Common myeloid progenitor, CD34-positive (primary cell): ENCODE measurements at places on chromosomes 4 and X.
A peak's percentile ranks its signal among the peaks of the same experiment; 100 is the strongest.

DNA sequence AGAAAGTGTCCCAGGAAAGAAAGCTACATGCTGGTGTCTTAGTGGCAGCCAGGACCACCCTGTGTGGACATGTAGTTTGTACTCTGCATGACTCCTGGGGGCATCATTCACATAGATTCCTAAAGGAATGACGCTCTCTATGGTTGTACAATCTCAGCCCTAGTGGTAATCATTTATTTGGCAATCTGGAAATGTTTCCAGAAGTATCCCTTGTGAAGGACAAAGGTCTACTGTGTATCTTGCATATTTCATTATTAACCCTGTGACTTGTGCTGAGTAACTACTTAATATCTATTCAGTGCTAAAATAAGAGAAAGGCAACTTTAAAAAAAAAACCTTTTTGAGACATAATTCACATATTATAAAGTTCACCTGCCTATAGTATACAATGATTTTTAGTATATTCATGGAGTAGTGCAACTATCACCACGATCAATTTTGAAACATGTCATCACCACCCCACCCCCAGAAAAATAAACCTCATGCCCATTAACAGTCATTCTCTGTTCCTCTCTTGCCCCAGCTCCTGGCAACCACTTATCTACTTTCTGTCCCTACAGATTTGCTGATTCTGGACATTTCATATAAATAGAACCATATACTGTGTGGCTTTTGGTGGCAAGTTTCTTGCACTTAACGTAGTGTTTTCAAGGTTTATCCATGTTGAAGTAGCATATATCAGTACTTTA lies 51.7 kb downstream of the SHROOM3 start:
- no peak for DNase-seq

DNA sequence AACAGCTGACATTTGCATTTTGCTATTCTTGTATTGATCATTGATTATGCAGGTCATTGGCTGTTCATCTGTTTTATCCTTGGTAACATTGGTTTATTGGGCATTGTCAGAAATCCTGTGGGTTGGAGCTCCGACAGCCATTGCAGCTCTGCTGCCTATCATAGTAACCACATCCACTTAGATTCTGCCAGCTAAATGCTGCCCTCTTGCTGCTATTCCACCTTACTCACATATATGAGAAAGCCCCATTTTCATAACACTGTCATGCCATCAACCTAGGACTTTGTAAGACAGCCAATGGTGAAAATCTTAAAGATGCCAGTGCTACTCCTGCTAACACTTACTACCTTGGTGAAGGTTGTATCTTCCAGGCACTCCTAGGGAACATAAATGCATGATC lies 187.3 kb upstream of the CXCL13 start:
- peak; percentile 64 for DNase-seq

DNA sequence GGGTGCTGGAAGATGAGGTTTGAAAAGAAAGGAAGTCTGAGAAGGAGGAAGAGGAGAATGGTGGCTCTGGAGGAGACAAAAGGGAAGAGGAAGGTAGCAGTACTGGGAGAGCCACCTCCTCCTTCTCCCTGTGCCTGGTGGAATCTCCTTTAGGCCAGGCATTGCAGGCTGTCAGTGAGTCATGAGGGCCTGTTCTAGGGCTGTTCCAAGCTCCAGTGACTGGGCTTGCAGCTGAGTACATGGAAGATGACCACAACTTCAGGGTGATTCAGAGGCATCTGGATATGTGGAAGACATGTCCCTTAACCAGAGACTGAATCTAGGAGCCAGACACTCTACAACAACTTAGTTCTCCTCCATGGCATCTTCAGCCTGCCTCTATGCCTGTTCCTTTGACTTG lies 107.8 kb downstream of the EFNB1 start:
- no peak for DNase-seq

DNA sequence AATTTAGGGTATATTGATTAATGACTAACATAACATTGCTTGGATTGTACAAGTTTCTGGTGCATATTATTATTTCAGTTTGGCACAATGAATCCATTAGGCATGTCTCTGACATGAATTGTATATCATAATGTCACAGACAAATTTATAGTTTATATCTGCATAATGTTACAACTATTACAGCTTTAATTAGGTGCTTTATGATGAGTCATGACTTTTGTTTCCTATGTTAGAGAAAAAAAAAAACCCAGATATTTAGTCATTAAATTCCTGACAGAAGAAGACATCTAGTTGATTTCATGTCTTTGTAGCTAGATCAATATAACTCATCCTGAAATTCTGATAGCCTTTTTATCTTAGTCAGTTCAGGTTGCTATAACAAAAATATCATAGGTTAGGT lies 385.7 kb upstream of the EPHA5 start:
- no peak for DNase-seq

DNA sequence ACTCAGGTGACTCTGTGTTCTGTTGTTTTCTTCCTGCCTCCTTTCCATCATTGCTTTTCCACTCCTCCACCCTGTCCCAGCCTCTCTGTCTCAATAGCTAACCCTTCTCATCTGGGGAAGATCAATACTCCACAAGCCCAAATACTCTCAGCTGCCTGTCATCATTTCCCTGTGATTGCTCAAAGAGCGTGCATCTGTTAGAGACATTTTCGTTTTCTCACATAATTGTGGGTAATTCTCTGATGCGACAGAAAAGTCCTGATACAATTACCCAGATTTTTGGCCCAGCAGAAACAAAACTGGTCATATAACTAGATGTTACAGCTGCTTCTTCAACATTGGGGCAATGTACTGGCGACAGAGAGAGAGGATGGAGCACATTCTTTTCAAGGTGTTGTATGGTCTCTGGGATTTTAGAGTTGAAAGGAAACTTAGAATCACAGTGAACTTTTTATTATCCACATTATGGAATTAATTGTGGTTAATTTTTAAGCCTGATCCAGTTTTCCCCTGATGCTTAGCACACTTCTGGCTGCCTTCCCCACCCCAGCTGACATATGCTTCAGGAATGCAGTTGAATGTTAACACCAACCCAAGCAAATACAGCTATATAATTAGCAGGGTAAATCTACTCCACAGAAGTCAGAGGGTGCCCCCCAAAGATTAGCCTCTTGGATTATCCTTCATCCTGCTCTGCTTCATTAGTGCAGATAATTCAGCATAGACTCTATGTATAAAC lies 171.4 kb upstream of the ANXA3 start:
- no peak for DNase-seq

DNA sequence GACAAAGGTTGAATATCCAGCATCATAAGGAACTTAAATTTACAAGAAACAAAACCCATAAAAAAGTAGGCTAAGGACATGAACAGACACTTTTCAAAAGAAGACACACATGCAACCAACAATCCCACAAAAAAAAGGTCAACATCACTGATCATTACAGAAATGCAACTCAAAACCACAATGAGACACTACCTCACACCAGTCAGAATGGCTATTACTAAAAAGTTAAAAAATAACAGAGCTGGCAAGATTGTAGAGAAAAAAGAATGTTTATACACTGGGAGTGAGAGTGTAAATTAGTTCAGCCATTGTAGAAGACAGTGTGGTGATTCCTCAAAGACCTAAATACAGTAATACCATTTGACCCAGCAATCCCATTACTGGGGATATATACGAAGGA lies 474.7 kb downstream of the TRIML1 start:
- no peak for DNase-seq

GRCh38 chr4:52685316-52685715 lies 26.2 kb upstream of the USP46 start:
- DNase-seq = no peak

- no peak for DNase-seq
Observed at GRCh38 chr4:1900087-1900433, 28.9 kb downstream of the NSD2 start.
